Dorsolateral prefrontal cortex (tissue), 122 donors: ENCODE measurements at places on chromosomes 11 and 22. TPM values are rescaled to one million over a fixed set of nuclear protein-coding genes. Genes with fewer than 3 reads are reported as not detected.

Gene MOB2
- 38.7 TPM for total RNA-seq

DNA sequence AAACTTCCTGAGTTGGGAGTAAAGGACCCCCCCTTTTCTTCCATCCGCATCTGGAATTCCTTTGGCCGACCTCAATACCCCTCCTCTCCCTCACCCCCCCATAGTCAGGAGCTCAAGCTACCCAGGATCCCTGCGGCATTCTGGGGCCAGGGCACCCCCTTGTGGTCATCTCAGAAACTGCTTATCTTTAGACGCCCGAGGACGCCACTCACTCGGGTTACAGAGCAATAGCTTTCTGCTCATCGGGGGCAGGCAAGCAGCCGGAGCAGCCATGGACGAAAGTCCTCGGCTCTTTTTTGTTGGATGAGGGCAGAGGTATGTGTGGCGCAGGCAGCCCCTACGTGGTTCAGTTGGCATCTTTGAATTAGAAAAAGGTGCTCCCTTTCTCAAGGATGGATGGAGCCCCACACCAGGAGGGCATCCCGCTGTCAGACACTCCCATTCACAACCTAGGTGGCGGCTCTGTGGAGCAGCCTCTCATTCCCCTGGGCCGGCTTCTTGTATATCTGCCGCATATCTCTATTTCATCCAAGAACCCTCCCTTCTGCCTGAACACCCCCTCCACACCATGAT lies 2.3 kb downstream of the C1QTNF5 start:
- DNase-seq, result no peak

GRCh38 chr11:75330291-75330690 lies 21.2 kb downstream of the ARRB1 start:
- DNase-seq, result no peak

- DNase-seq, result no peak
These were observed 38.1 kb downstream of the CABIN1 start for GRCh38 chr22:24049211-24049610.

DNA sequence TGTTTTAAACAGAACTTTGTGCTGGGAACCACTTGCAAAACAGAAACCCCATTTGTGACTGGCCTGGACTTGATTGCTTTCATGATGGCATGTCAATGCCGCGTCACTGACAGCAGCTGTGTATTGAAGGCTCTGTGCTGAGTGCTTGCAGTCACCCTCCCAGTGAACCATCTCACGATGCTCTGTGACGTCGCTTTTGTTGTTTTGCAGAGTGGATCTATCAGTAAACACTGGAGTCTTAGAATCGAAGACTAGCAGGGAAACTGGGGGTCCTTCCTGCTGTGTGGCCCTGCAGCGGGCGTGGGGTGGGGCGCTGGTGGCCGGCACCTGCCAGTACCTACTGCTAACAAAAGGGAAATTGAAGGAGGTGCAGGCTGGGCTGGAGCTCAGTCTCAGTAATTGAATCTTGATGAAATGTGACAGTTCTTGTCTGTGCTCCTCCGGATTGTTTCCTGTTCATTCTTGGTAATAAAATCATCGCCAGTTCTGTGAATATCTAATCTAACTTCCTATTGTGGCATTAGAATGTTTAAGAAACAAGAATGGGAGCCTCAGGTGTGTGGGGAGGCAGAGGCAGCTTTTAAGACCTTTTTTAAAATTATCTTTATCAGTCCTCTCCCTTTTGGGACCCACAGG lies 50.5 kb upstream of the PARVG start:
- DNase-seq, result no peak

DNA sequence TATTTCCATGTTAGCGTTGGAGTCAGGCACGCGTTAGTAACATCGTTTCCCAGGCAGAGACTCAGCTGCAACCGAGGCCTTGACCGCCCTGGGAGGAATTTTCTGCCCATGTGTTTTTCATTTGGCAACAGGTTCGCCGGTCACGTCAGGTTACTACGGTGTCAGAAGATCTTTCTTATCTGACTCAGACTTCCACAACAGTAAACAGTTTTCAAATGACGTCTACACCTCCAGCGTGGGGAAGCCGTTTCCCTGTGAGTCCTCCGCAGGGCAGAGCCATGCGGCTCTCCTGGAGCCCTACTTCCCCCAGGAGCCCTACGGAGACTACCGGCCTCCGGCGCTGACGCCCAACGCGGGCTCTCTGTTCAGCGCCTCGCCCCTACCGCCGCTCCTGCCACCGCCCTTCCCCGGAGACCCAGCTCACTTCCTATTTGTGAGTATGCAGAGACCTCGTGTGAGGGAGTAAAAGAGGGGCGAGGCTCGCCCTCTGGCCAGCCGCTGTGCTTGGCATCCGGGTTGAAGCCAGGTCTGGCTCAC lies 14.3 kb upstream of the POU2AF3 start:
- DNase-seq, result no peak

DNA sequence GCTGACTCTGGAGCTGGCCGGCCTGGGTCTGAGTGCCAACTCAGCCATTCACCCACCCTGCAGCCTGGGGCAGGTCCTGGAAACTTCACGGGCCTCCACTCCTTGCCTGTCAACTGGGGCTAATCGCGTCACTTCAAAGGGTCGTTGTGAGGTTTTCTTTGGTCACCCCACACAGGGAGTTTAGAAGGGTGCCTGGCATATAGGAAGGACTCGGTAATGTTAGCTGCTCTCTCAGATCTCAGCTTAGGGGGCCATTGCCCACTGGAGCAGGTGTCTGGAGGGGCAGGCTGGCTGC lies 7.3 kb downstream of the INCENP start:
- peak; percentile 11 for DNase-seq
